GM12878 (cell line): ENCODE measurements at places on chromosomes 7 and 10. TPM values are rescaled to one million over a fixed set of nuclear protein-coding genes. Genes with fewer than 3 reads are reported as not detected.

- no peak for DNase-seq
Observed at GRCh38 chr7:77320137-77320536, 96.0 kb downstream of the GSAP start.

- no peak for DNase-seq
Observed at GRCh38 chr7:12725575-12726316, 38.3 kb downstream of the ARL4A start.

DNA sequence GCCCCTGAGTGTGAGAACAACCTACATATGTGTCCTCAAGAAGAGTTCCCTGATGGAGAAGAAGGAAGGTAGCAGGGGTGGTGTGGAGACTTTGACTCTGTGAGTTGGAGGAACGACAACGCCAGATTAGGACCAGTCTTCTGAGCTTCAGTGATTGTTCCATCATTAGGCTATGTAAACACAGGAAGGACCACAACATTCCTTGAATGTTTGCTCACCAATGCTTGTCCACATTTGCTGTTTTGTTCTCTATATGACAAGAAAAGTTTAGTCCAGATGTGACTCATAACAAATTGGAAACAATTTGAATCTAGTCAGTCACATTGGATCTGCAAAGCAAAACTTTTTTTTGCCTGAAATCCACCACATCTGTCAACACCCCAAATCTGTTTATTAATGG, 62.7 kb downstream of the ENTPD1 start:
- no peak for DNase-seq

The IFIT3 gene
- total RNA-seq, result 38.9 and 44.4 TPM in 2 replicates

- DNase-seq, result no peak
Observed at GRCh38 chr7:42345478-42346299, 108.7 kb upstream of the GLI3 start.

DNA sequence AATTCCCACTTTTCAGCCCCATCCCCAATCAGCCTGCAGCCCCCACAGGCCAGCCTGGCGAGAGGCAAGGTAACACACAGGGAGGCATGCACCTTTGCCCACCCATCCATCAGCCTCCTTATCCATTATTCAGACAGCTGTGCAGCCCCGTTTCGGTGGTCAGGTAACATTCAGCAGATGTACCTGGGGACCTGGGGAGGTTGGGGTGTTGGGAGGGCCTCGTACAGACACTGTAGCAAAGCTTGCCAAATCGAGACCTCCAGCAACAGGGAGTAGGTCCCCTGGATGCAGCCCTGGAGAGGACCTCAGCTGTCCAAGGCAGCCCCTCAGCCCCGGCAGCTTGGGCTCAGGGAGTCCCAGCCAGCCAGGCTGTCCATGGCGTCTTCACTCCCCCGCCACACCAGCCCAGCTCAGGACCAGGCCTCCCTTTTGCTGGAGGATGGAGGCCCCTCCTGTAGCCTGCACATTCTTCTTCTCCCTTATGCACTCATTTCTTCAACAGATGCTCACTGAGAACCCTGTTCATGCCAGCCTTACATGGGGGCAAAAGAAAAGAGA, 8.5 kb upstream of the DRGX start:
- DNase-seq, result no peak

DNA sequence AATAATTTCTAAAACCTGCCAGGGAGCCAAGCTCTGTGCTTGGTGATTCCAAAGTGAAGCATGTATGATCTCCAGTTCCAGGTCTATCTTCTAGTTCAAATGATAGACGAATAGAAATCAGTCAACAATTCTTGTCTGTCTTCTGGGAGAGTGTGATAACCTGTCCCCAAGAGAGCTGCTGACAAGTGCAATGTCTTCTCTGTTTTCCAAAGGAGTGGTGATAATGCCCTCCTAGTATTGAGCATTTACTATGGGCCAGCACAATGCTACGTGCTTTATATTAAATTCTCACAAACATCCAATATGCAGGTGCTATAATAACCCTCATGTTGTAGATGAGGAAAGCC, 10.2 kb downstream of the MXI1 start:
- DNase-seq, result no peak

DNA sequence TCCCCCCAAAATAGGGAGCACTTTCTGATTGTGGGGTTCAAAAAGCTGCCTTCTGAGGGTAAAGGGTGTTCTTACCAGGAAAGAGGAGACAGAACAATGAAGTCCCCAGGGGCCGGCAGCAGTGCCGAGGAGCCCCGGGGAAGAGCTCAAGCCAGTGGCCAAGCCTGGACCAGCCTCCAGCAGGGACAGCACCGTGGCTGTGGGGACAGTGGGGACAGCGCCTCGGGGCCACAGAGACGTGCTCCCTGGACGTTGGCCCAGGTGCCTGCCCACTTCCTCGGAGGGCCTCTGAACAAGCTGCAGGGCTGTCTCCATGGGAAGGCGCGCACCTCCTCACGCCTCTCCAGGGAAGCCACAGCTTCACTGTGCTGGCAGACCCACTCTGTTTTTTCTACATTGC, 312.6 kb downstream of the PTPRN2 start:
- no peak for DNase-seq

- DNase-seq, result no peak
Observed at GRCh38 chr7:157713591-157713990, 376.8 kb downstream of the DNAJB6 start.

The FAM131B gene
- 0.05 and 0.13 TPM in 2 replicates for total RNA-seq
